ENCODE measurements at places on chromosomes 11 and 22.

- DNase-seq: no peak
Observed at GRCh38 chr11:3370311-3370870, 8.6 kb downstream of the ZNF195 start.

DNA sequence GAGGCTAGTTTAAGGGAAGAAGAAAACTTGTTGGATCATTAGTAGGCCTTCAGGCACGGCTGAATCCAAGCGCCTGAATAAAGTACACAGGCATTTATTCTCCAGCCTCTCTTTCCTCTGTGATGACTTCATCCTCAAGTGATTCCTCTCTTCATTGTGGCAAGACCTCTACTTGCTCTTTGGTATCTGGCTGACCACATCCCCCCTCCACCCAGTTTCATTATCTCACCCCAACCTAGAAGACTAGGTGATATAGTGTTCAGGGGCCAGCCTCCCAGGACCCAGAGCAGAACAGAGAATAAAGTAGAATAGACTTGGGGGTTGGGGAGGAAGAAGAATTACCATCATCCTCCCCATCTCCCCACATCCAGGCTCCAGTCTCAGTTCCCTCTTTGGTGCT is 189.3 kb downstream of the MIAT start:
- no peak for DNase-seq

DNA sequence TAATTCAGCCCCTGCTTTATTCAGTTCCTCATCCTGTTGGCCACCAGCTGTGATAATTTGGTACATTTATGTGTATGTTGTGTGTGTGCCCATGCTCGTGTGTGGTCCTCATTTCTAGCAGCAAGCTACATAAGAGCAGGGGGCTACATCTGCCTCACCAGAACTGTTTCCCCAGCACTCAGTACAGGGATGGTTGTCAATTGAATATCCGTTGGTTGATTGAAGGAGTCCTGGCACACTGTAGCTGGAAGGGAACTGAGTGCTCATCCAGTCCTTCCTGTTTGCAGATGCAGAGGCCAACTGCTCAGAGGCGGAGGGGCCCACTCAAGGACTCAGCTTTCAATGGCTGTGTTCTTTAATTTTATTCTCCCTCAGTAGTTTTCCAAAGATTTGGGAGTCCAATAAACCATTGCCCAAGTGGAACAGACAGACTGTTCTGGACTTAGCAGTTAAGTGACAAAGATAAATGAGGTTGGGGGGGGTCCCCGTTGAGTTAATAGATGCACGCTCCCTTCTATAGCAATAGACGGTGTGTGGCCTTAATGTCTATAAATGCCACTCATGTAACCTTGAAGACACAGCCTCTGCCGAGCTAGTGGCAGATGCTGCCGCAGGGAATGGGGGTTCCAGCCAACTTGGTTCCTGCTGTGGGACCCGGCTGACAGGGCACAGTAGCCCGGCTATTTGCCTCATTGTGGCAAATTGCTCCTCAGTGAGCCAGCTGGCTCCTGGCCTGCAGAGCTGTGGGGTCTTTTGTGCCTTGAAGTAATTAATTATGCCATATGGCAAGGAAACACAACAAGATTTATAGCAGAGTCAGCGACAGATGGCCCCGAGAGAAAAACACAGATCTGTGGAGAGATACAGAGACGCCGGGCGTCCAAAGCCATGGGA is 71.4 kb upstream of the GRK3 start:
- DNase-seq: no peak

- DNase-seq: no peak
Observed at GRCh38 chr22:22512951-22513350, 4.4 kb upstream of the ZNF280B start.

GRCh38 chr11:35163209-35163608 is 24.2 kb downstream of the CD44 start:
- no peak for DNase-seq

GRCh38 chr22:38870312-38870741 is 1.7 kb downstream of the CBX6 start:
- peak; percentile 87 for DNase-seq

DNA sequence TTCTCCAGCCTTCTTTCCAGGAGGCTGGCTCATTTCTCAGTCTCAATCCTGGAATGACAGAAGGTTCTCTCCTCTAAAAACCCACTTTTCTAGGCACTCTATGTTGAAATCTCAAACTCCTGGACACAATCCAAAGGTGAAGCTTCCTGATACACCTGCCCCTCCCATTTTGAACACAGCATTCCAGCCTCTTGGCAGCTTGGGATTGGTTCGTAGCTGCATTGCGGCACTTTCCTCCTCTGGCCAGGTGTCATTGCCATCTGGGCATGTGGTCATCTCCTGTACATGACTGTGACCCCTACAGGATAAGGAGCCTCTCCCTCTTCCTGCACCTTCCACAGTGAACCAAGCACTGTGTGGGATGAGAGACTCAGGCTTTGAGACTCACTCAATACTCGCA is 230.2 kb upstream of the B3GAT1 start:
- no peak for DNase-seq

DNA sequence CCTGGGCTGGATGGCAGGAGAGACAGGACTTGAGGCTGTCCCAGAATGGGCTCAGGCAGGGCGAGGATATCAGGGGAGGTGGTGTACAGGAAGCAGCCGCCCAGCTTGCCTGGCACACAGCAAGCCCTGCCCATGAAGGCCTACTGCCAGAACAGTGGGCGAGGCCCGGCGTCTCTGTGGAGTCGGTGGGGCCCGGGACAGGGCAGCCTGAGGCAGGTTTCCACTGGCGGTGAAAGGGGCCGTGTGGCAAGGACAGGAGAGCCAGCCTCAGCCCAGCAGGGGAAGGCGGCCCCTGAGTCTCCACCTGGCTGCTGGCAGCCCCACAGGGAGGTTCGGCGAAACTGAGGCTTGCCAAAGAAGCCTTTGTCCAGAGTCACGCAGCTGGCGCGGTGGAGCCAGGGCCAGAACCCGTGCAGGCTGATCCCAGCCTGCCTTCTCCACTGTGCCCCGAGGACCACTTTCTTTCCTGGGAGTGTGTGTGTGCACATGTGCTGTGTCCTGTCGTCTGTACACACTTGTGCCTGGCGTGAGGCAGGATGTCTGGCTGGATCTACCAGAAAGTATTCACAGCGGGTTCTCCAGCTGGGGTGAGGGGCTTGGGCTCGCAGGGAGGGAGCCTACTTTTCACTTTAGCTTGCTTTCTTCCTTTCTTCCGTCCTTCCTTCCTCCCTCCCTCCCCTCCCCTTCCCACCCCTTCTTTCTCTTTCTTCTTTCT is 1.2 kb downstream of the TSPO start:
- DNase-seq: peak; percentile 57

- peak; percentile 75 for DNase-seq
Observed at GRCh38 chr11:20000351-20001134, 159.7 kb downstream of the DBX1 start.

DNA sequence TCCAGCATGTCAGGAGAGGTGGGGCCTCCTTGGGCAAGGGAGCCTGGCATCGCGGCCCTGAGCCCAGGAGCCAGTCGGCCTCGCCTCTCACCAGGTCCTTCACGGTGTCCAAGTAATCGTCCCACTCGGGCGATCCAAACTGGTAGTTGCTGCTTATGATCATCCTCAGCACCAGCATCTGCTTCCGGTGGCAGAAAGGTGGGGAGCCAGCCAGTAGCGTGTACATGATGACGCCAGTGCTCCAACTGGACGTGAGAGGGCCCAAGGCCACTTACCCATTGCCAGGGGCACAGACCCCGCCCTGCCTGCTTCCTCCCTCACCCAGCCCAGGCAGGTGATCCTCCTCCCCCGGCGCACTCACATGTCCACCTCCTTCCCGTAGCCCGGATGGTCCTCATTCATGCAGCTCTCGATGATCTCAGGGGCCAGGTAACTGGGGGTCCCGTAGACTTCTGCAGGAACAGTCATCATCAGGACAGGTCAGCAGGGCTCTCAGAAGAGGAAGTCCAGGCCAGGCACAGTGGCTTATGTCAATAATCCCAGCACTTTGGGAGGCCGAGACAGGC is 214.7 kb downstream of the OR4C45 start:
- DNase-seq: no peak

GRCh38 chr22:39980596-39980995 is 14.2 kb upstream of the FAM83F start:
- DNase-seq: no peak

GRCh38 chr11:8501836-8502235 is 92.2 kb downstream of the STK33 start:
- DNase-seq: no peak

GRCh38 chr11:71787098-71787823 is 45.7 kb upstream of the DEFB108B start:
- DNase-seq: peak; percentile 99

GRCh38 chr22:48244388-48245195 is 1482.1 kb downstream of the TBC1D22A start:
- DNase-seq: peak; percentile 25

GRCh38 chr11:76054330-76054729 is 152.0 kb downstream of the WNT11 start:
- no peak for DNase-seq

GRCh38 chr11:84408946-84409411 is 1122.8 kb upstream of the CCDC90B start:
- no peak for DNase-seq

DNA sequence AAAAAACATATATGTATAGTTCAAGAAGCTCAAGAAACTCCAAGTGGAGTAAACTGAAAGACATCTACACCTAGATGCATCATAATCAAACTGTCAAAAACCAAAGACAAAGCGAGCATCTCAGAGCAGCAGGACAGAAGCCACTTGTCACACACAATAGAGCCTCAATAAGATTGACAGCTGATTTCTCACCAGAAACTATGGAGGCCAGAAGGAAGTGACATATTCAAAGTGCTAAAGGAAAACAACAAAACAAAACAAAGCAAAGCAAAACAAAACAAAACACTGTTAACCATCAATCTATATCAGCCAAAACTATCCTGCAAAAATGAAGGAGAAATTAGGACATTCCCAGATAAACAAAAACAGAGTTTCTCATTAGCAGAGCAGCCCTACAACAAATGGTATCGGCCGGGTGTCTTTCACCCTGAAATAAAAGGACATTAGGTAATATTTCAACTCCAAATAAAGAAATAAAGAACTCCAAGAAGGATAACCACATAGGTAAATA is 65.8 kb upstream of the SEPTIN5 start:
- DNase-seq: no peak

GRCh38 chr11:71309611-71310010 is 57.2 kb upstream of the SHANK2 start:
- DNase-seq: peak; percentile 27

DNA sequence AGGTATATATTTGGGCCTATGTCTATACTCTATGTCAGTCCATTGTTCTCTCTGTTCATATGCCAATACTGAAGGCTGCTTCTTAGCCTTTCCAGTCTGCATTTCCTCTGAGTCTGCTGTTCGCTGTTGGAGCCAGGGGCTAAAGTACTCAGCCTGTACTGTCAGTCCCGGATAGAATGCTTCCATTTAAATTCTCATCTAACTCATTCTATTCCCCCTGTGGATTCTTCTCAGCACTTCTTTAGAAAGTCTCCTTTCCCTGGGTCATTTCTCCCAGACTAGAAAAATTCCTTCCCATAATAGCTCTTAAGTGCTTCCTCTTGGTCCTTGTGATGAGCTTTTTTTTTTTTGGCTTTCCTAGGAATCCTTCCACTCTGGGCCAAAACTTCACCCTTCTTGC is 293.1 kb downstream of the KIRREL3 start:
- no peak for DNase-seq

DNA sequence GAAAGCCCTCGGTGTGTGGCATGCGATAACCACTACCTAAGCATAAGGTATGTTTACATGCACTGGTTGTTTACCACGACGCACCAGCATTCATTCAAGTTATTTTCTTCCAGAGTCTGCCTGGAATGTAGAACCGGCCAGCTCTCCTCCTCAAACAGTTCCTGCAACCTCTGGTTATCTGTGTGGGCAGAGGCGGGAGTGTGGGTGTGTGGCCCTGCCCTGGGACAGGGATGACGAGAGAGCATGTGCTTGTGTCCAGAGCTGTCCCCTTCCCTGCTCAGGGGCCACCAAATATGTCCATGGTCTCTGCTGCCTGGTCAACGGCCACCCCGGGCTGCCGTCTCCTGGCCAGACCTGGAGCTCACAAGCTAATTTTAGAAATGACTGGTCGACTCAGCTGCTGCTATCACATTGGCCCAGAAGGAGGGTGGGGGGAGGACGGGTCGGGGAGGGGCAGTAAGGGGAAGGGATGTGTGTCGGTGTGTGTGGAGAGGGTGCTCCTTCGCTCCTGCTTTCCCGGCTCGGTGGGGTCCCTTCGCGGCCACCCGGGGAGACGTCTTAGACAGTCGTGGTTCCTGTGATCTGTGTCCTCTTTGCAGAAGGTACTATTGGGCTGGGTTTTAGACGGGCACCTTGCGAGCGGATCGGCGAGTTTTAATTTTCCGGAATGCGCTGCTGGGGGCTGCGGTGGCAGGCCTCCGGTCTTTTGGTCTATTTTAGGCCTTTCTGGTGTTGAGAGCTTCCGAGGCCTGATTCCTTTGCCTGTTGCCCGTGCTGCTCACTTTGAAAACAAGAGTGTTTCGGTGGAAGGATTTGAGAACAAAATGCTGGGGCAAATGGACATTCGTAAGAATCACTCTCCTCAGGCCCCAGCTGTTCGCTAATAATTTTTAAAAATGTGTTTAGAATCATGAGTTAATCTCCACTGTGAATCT is at the start of gene MYO18B:
Gene MYO18B, plus strand, starts transcription at position 497 of the 935 bp plus-strand sequence. CDS start 18,905 bp downstream, outside the sequence.
- no peak for DNase-seq

GRCh38 chr11:34928268-34928959 is 12.0 kb downstream of the PDHX start:
- DNase-seq: no peak

DNA sequence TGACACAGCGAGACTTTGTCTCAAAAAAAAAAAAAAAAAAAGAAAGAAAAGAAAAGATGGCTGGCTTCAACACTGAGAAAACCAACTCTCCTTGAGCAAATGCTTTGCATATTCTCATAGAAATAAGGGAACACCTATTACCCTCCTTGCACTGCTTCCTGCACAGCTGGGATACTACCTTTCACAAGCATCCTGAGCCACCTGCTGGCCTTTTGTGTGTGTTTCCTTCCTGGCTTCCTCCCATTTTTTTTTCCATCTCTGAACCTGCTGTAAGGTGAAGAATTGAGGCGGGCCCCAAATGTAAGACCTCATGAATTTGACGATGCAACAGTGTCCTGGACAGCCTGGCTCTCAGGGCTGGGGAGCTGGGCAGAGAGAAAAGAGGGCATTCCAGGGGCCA is 1.9 kb upstream of the RFPL3 start:
- no peak for DNase-seq

DNA sequence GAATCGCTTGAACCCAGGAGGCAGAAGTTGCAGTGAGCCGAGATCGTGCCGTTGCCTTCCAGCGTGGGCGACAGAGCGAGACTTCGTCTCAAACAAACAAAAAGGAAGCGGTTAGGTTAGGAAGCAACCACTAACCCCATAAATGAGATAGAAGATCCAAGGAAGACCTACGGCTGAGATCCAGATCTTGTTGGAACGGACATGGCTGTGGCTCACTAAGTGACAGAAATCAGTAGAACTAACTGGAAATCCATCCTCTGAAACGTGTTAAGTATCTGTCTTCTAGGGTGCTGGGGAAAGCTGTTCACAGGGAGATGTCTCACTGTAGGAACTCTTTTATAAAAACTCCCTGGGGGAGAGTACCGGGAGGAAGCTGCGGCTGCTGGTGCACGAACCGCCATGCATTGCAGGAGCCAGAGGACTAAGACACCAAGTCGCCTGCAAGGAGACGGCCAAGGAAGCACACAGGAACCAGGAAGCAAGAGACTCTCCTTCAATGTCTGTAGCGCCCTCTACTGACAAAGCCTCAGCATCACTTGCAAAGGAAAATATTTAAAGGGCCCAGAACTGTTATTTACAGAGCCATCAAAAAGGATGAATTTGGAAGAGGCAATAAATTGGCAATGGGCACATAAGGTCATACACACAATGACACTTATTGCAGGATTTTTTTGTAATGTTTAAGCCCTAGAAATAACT is 16.9 kb upstream of the SPTY2D1 start:
- peak; percentile 49 for DNase-seq

- no peak for DNase-seq
Observed at GRCh38 chr11:112828421-112828820, 132.8 kb upstream of the NCAM1 start.

All from ecto neural progenitor cell (in vitro differentiated cells).